ENCODE measurements at places on chromosomes 2 and 18.

- DNase-seq: no peak
Measured at GRCh38 chr2:196391149-196391479, 219.7 kb upstream of the STK17B start.

GRCh38 chr2:225192869-225193268, 150.6 kb upstream of the DOCK10 start:
- DNase-seq: no peak

- DNase-seq: no peak
Measured at GRCh38 chr2:64780041-64780440, 126.3 kb upstream of the SERTAD2 start.

GRCh38 chr2:132797556-132797955, 127.6 kb upstream of the LYPD1 start:
- no peak for DNase-seq
